Renal pelvis (tissue), 12 donors: ENCODE measurements at places on chromosomes 3 and 15. TPM values are rescaled to one million over a fixed set of nuclear protein-coding genes. Genes with fewer than 3 reads are reported as not detected.

GOLGA8M gene
- polyA plus RNA-seq, result 2.1 TPM

SLC22A14 gene
- polyA plus RNA-seq, result 0.90 TPM

NECTIN3 gene
- 37.2 TPM for polyA plus RNA-seq

MYEF2 gene
- polyA plus RNA-seq, result 86.4 TPM

ADCY5 gene
- polyA plus RNA-seq, result 11.2 TPM

DNA sequence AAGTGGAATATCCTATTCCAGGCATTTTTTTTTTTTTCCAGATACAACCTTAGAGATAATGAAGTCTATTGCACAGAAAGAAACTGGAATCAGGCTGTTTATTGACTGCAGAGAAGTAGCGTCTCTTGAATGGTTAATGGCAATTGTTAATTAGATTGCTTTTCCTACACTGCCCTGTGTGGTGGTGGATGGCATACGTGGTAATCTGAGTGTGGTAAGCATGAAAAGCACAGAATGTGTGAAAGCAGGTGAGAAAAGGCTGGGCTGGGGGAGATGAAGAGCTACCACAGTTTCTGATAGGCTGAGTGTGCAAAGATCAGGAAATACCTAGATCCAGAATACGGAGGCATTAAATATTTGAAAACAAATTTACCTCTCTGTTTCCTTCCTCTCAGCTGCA lies 486.3 kb upstream of the TBL1XR1 start:
- no peak for DNase-seq

DNA sequence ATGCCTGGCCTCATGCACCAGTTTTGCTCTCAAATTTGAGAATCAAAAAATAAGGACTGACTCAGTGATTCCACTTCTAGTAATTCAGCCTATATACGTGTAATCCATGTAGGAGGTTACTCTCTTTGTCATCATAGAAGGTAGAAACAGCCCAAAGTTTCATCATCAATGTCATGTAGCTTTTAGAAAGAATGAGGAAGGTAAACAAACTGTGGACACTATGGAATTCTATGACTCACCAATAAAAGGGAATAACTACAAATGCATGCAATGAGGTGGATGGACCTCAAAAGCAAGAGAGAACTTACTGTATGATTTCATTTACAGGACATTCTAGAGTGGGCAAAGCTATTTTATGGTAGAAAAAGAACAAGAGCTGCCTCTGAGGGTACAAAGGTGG lies 93.2 kb upstream of the LRIG1 start:
- DNase-seq, result no peak

- no peak for DNase-seq
Measured at GRCh38 chr3:127197300-127198189, 4.6 kb downstream of the PRR23E start.

DNA sequence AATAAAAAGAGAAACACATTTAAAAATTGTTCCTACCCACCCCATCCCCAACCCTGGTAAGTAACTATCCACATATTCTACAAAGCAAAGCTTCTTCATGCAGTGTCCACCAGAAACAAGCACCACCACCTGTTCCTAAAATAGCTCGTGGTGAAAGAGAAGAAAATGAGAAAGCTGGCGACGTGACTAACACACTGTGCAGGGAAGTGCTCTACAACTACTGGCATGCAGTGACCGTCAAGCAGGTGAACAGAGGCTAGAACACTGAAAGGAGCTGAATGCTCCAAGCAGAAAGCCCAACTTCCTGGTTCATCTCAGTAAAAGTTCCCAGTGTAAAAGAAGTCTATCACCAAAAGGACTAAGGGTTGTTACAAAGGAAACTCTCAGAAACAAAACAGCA lies 80.7 kb downstream of the NR2E3 start:
- DNase-seq, result no peak

DNA sequence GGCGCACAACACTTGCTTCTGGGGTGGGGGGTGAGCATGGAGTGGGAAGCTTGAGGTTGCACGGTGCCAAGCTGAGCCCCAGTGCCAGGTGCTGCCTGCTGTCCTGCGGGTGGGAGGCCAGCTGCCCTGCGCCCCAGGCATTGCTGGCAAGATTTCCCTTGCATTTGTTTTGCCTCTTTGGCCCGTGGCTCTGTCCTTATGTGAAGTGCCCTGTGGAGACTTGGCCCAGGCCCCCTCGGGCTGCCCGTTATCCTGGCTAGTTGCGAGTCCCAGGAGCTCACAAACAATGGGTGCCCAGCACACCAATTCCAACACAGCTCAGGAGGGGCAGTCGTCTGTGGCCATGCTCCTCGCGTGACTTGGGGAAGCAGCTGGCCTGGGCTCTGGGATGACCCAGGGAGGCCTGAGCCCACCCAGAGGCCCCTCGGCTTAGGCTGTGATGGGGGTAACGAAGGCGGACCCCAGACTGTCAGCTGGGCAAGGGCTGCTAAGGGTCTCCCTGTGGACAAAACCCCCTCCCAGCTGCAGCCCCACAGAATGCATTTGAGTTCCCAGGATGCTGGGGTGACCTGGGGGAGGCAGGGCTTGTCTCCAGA lies 5.9 kb downstream of the C3orf22 start:
- no peak for DNase-seq

DNA sequence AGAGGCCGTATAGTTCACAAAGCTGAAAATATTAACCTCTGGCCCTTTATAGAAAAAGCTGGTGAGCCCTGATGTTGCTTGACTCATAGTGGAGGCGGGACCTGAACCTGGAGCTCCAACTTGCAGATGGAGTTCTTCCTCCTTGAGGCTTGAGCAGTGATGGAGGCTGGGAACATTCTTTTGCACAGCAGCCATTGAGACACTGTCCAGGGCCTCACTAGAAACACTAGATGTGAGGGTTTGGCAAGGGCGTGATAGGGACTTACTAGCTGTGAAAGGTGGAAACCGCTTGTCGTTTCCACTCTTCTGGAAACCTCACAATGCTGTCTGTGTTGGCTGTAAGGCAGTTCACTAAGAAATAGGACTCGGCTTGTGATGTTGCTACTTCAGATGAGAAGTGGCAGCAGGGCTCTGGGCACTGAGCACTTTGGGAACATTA lies 12.5 kb downstream of the SMAD6 start:
- no peak for DNase-seq

DNA sequence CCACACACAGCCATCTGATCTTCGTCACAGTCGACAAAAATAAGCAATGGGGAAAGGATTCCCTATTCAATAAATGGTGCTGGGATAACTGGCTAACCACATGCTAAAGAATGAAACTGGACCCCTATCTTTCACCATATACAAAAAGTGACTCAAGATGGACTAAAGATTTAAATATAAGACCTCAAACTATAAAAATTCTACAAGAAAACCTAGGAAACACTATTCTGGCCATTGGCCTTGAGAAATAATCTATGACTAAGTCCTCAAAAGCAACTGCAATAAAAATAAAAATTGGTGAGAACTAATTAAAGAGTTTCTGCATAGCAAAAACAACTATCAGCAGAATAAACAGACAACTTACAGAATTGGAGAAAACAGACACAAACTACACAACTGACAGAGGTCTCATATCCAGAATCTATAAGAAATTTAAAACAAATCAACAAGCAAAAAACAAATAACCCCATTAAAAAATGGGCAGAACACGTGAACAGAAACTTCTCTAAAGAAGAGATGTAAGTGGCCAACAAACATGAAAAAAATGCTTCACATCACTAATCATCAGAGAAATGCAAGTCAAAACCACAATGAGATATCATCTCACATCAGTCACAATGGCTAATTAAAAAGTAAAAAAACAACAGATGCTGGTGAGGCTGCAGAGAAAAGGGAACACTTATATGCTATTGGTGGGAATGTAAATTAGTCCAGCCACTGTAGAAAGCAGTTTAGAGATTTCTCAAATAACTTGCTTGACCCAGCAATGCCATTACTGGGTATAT lies 104.0 kb downstream of the NR1I2 start:
- no peak for DNase-seq

DNA sequence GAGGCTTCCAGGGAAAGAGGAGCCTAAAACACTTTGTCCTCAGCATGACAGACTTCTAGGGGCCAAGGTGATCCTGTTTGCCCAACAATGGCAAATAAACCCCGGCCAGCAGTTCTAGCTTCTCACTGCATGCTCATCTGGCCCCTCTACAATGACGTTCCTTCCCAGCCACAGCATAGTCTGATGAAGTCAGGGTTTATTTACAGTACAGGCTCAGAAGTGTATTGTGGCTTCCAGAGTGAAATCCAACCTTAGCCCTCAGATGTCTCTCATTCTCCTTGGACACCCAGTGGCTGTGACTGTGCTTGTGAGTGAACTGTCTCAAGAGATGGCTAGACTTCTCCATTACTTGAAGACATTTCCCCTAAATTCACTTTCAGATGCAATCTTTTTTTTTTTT lies 40.8 kb downstream of the BFSP2 start:
- no peak for DNase-seq

GRCh38 chr3:66800941-66801545 lies 197.1 kb upstream of the KBTBD8 start:
- no peak for DNase-seq

DNA sequence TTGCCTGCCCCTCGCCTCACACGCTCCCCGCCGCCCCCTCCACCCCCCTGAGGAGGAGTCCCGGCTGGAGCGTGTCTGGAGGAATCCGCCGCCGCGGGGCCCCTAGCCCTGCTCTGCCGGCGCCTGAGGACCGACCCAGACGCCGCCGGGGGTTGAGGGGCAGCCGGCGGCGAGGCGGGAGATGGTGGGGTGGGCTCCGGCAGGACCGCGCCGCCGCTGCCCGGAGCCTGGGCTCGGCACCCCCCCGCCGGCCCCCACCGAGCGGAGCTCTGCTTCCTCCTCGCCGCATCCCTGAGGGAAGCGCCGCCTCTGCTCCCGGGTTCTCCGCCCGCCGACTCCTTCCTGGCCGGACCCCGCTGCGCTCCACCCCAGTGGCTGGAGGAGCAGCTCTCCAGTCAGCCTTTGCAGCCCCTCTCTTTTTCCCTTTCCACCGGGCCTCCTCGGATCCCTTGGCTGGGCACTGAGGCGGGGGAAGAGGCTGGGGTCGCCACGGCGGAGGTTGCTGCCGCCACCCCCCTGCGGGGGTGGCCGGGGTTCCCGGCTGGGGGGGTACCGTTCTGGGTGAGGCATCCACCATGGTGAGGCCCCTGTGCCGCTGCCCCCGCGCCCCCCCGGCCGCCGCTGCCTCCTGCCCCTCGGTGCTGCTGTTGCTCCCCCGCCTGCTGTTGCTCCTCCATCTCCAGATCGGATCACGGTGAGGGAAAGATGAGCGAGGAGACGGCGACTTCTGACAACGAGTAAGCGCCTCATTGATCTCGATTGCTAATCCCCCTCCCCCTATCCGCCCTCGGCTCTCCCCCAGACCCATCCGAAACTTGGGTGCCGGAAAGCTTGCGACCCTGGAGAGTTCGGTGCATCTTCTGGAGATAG lies at the start of gene SPRED1:
Gene SPRED1 (plus strand): TSS at position 356 of the 870 bp plus-strand sequence. CDS start 350 bp downstream, at position 706.
- peak; percentile 56 for DNase-seq

- DNase-seq, result no peak
Measured at GRCh38 chr15:49673861-49674260, 53.0 kb downstream of the DTWD1 start.

DNA sequence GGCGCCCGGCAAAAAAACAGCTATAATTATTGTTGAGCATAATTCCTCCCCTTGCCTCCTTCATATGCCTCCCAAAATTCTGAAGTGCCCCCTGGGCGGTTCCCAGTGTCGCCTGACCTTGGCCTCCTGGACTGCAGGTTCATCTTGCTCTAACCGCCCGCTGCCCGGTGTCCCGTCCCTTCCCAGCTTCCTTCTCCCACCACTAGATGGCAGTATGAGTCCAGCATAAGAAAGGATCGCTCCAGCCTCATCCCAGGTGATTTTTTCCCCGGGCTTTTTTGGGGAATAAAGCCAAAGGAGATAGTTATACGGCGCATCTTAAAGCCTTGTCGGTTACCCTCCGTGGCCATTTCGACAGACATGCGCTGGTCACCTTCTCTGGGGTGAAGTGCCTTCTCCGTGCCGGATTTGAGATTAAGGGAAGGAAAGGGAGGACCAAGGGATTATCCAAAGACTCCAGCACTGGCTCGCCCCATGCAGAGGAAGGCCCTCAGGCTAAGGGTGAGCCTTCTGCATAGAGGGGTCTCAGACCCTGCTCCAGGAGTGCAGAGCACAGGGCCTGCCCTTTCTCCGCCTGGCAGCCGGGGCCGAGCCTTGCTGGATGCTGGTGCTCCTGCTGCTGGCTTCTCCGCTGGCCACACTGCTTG lies 45.8 kb upstream of the TRA2B start:
- peak; percentile 68 for DNase-seq

DNA sequence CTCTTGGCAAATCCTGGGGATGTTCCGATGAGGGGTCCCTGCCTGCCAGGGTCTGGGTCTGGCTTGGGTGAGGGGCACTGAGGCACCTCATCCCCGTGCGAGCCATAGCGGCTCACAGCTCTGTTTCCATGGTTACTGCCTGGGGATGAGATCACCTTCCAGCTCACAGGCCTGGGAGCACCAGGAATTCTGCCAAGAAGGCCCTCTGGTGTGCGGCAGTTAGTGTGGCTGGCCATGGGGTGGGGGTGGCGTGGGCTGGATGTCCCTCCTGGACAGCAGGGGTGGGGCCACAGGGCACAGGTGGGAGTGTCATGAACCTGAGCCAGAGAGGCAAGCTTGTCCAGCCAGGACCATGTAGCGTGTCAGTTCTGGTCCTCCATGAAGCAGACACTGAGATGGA lies 22.1 kb upstream of the PRR23E start:
- peak; percentile 50 for DNase-seq

- no peak for DNase-seq
Measured at GRCh38 chr15:85402195-85402881, 21.9 kb downstream of the AKAP13 start.

DNA sequence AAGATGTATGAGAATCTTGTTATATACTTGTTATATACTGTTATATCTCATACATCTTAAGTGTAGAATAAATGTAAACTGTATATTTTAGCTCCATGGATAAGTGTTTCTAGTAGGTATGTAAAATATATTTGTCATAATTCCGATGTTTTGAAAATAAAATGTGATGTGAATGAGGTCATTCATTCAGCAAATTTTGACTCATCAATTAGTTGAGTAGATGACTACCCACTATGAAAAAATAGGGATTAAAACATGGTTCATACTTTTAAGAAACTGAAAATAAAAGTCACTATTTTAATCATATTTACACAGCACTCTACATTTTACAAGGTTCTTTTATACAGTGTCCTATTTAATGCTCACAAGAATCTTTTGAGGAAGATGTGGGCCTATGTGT lies 28.4 kb upstream of the CNTN3 start:
- DNase-seq, result no peak

- no peak for DNase-seq
Measured at GRCh38 chr15:38642689-38643270, 78.2 kb upstream of the RASGRP1 start.

DNA sequence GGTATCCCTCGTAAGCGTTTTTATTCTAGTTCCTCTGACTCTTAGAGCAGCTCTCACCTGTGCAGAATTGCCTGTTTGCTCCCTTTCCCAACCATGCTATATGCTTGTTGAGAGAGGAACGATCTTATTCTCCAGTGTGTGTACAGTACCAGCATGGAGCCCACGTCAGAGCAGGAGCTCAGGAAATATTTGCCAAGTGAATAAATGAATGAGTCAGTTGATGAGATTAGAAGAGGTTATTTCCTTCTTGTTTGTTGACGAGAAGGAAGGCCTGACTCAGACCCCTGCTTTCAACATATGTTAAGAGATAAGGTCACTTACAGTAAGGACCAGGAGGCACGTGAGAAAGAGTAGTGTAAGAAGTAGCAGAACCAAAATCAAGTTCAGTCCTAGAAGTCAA lies 106.3 kb upstream of the ABHD17C start:
- DNase-seq, result no peak
